Globus pallidus (tissue), 1 donor: ENCODE measurements at places on chromosomes 3 and 15.

DNA sequence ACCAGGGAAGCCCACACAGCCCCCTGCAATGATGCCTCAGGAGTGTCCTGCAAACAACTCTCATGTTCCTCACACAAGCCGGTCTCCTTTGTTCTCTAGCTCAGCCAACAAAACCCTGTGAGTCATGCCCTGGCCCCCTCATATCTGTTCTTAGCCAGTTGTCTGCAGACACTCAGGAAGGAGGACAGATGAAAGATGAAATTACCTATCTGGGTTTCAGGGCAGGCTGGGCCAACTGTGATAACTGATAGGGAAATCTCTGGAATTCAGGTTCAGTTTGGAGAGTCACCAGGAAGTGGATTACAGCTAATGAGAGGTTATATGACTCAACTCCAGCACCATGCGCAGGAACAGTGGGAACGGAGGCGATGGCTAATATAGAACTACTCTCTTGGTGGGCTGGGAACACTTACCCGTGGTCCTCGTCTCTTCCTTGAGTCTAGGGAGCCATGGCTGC is 352.0 kb upstream of the ADAMTS9 start:
- DNase-seq: no peak

- no peak for DNase-seq
These were observed 23.3 kb downstream of the PDZRN3 start for GRCh38 chr3:73601481-73601880.

GRCh38 chr15:76003364-76003763 is 8.9 kb downstream of the NRG4 start:
- DNase-seq: no peak

DNA sequence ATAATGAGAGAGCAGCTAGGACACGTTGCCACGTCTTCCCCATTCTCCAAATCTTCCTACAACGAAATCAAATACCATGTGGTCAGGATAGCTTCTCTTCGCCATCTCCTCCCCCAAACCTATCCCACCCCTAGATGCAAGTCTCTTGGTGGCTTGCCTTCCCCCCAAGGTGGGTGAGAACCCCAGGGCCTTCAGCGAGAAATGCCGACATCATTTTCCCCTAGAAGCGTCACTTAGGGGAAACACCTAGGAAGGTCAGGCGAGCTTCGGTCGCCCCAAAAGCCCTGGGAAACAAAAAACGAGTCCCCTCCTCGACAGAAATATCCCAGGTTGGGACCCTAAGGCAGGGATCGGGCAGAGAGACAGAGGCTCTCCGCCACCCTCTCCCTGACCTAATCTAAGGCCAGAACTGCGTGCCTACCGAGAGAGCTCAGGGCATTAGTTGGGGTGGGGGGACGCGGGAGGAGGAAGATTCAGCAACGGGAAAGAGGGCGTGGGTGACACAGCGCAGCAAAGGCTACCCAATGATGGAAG is 502 bp downstream of the DPH3 start:
- DNase-seq: no peak

DNA sequence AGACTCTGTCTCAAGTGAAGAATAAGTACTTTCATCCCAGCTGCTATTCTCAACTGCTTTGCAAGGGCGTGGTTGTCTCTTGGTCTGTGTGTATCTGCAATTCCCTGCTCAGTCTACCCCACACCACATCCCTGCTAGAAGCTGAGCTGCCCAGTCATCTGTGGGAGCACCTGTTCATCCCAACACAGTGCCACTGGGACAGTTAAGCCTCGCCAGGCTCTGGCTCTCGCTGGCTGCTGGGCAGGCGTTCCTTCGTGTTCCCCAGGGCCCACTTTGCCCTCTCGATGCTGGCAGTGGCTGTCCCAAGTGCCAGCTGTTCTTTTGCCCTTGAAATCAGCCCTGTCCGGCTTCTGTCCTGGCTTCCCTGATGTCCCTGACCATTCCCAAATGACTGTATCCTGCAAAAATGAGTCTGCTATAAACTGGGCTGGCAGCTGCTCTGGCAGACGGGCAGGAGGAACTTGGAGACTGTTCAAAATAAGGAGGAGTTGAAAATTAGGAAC is 91.6 kb upstream of the KLHL25 start:
- no peak for DNase-seq

DNA sequence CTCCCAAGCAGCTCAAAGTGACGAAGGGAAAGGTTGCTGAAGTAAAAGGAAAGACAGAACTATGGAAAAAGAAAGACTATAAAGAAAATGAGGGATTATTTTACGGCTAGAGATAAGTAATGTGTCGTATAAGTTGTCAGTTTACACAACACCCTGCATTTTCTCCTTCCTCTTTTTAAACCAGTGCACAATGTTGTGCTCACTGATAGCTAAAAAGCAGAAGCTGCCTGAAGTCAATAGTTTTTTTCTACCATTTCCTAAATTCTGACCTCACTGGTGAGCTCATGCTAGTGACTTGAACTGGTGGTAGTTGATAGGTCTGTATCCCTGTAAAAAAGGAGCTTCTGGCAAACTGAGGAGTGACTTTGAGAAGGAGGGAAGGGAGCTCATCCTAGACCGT is 368.6 kb upstream of the GBE1 start:
- peak; percentile 27 for DNase-seq

GRCh38 chr15:74956648-74957475 is at the start of gene RPP25:
Gene RPP25 (minus strand): TSS chr15:74956772. CDS start chr15:74956583, 189 bp downstream.
- peak; percentile 68 for DNase-seq

DNA sequence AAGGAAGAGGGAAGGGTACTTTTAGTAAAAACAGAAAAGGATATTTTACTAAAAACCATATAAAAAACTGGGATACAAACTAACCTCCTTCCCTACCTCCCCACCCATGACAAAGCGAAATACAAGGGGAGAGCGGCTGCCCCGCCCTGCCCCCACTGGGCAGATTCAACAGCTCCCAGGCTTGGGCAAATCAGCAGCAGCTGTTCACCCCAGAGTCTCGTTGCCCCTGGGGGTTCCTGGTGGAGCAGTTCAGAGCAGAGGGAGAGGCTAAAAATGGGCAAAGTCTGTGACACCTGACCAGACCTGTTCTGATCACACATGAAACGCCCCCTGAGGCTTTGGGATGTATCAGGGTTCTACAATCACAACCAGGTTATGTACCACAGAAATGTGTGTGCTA is 2.5 kb upstream of the ETFA start:
- DNase-seq: no peak

DNA sequence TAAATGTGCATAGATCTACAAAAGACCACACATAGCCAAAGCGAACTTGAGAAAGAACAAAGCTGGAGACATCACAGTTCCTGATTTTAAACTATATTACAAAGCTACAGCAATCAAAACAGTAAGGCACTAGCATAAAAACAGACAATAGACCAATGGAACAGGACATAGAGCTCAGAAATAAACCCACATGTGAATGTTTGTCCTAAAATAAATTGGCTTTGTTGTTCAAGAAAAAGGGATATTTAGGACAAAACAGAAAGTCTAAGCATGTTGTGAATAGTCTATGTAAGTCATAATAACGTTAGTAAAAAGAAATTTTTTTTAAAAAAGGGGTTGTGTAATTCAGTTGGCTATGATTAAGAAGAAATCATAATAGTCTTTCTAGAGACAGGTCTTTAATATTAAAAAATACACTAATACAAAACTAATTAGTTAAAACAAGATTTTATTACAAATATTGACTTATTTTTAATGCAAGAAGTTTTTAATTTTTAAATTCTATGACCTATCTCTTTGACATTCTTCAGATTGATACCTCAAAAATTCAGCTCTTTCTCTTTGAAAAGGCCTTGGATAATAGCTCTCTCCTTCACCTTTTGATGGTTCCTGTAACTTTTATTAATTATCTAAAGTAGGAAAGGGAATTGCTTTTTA is 11.6 kb downstream of the TMEM212 start:
- DNase-seq: no peak

DNA sequence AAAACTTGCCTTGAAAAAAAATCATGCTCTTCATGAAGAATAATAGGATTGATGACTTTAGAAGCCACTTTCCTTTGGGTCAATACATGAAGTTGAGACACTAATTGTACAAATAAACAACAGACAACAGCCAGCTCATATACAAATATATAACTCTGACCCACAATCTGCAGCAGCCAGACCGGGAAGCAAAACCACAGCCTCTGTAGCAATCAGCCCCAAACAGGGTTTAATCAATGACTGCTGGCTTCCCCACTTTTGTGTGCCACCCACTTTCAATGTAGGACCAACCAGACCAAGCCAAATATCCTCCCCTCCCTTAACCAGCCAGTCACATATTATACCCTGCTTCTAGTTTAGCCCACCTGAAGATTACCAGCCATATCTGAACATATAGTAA is 39.0 kb downstream of the IFT57 start:
- no peak for DNase-seq

DNA sequence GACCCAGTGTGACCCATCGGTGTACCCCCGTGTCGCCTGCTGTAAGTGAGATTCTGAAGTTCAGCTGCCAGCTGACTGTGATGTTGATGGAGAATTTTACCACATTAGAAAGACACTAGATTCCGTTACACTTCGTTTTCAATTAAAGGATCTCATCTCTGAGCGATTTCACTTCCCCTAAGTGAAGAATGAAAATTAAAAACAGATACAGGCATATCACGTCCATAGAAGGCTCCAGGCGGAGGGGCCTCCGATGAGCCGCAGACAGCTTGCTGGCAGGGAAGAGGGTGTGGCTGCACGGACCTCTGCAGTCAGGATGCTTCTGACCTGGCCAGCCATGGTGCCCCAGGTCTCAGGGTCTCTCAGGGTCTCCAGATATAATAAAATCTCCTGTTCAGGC is 6.6 kb upstream of the CPN2 start:
- no peak for DNase-seq

- peak; percentile 29 for DNase-seq
These were observed 370.0 kb upstream of the FRG2C start for GRCh38 chr3:75294124-75294523.

- DNase-seq: no peak
These were observed 812 bp downstream of the TEX55 start for GRCh38 chr3:119146578-119147375.

- DNase-seq: no peak
These were observed 2.8 kb upstream of the MCTP2 start for GRCh38 chr15:94228611-94229010.

DNA sequence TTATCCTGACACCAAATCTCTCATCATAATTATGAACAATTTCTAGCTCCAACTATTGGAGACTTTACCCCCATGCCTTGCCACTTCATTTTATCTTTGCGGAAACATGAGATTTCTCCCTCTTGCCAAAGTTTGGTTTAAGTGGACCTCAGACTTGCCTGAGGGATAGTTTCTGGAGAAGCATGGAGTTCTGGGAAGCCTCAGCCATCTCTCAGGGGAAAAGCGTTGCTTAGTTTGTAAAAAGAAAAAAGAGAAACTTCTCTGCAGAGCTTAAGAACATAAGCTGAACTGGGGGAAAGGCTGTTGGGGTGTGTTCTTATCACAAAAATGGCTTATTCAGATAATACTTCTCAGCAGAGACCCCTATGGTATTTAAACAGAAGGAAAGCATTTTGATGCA is 347.4 kb upstream of the ADAMTS9 start:
- no peak for DNase-seq

DNA sequence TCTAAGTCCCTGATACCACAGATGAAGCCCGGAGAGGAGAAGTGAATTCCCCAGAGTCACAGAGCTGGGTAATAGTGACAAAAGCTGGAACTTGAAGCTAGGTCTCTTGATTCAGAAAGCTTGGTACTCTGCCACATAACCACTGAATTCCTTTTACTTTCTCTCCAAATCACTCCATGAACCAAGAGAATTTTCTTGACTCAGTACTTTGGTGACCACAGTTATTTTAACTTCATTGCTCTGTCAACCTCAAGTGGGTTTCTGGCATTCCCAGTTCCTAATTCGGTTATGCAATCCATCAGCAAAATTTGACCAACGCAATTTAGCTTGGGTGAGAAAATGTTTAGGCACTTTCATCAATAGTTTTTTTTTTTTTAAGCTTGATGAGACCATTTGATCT is 61.0 kb upstream of the PPARG start:
- no peak for DNase-seq

DNA sequence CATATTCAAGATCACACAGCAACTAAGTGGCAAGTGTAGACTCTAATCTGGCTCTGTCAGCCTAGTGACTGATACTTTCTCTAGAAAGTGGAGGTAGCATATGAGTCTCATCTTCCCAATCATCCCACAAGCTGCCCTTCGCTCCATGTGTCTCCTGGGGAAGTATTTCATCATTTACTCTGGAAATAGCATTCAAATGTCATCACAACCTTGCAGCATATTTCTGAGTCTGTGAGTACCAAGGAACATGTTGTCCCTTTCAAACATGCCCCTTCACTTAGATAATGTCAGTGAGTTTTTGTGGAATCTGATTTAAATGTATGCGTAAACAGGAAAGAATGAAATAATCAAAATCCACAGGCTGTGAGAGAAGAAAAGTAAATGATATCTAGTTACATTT is 322.9 kb downstream of the SLC9A9 start:
- DNase-seq: no peak

DNA sequence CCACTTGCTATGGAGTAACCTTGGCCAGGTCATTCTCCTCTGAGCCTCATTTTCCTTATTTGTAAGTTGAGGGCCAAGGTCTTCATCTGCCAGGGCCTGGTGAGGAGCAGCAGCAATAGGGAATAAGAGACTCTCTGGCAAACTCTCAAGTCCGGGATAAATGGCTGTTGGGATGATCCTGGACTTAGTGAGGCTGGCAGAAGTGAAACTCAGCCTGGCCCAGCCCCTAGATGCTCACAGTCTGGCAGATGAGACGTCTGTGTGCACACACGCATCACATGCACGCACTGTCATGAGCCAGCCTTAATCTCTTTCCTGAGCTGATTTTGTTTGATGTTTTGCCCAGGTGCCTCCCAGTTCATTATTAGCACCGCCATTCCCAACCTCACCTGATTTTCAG is 26.8 kb downstream of the SLC6A6 start:
- no peak for DNase-seq

DNA sequence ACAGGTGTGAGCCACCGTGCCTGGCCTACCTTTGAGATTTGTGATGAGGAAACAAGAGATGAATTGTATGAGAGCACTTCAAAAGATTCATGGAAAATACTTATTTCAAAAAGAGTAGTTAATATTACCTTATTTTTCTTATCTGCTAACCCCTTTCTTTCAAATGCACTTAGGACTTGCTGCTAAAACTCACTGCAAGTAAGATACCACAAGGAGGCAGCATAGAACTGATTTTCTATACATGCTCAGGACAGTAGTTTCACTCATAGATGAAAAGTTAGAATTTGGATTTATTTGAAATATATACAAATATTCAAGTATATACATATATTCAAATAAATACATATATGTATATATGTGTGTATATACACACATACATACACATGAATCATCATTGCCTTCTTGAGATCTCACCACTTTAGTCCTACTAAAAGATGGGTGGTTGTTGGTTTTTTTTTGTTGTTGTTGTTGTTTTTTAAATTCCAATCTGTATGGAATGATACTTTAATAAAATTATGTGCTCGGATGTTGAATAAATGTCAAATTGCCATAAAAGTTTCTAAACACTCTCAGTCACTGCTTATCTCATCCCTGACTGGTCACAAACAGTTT is 2.4 kb downstream of the CCNDBP1 start:
- peak; percentile 38 for DNase-seq
